ENCODE measurements at places on chromosomes 13 and 19. TPM values are rescaled to one million over a fixed set of nuclear protein-coding genes. Genes with fewer than 3 reads are reported as not detected.

Gene ZNF708
- total RNA-seq = 13.3 TPM

Gene SOX1
- total RNA-seq = not detected

Gene KIR3DL3
- total RNA-seq = not detected

Gene LILRB4
- 4.7 TPM for total RNA-seq

Gene NLRP5
- total RNA-seq = not detected

Gene RFPL4A
- not detected for total RNA-seq

Gene PTOV1
- total RNA-seq = 143 TPM

Gene TPTE2
- total RNA-seq = not detected

GRCh38 chr13:59483501-59484145 lies 680.1 kb downstream of the DIAPH3 start:
- no peak for DNase-seq

DNA sequence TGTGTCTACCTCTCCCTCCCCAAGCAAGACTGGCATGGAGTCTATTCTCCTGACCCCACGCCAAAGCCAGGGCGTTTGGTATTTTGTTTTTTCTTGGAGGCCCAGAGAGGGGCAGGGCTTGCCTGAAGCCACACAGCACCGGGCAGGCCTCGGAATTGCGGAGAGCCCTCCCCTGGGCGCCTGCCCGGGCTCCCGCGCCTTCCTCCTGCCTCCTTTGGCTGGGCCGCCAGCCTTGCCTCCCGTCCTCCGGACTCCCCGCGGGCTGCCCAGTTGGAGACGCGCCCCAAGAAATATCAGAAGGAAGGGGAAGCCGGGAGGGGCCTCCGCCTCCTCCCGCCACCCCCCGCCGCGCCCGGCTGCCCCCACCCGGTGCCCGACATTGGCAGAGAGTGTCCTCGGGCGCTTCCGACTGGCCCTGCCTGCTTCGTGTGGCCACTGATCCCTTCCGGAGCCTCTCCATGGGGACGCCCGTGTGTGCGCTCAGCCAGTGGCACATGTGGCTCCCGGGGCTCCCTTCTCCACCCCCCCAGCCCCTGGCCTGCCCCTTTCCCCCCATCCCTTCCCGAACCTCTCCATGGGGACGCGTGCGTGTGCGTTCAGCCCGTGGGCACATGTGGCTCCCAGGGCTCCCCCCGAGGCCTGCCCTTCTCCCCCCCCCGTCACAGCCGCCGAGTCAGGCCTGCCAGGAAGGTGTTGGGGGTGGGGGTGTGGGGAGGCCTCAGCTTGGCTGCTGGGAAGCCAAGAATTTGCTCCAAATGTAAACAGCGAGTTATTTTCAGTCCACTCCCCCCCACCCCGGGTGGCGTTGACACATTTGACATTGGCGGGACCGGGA lies 37.3 kb downstream of the NFIC start:
- DNase-seq = peak; percentile 94

- DNase-seq = peak; percentile 98
Observed at GRCh38 chr19:58182989-58183816, at the start of gene ZNF274. Gene ZNF274, plus strand, starts transcription at chr19:58183061. Its CDS starts 905 bp downstream, at chr19:58183966.

DNA sequence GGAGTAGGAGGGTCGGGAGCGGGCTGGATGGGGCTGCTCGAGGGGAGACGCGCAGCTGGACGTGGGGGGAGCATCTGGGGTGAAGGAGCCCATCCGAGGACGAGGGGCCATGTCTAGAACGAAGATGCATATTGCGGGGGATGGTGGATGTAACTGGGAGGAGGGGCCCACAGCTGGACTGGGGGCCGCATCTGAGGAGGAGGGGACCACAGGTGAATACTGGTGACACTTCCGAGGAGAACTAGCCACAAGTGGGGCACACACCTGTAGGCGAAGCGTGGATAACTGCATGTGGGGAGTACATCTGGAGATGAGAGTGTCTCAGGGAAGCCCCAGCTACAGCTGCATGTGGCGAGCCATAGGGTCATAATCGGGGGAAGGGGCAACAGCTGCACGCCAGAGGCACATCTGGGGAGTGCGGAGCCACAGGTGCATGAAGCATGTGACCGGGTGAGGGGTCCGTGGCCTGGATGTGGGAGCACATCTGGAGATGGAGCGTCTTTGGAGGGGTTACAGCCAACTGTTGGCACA lies 402 bp downstream of the ZSWIM9 start:
- DNase-seq = no peak

DNA sequence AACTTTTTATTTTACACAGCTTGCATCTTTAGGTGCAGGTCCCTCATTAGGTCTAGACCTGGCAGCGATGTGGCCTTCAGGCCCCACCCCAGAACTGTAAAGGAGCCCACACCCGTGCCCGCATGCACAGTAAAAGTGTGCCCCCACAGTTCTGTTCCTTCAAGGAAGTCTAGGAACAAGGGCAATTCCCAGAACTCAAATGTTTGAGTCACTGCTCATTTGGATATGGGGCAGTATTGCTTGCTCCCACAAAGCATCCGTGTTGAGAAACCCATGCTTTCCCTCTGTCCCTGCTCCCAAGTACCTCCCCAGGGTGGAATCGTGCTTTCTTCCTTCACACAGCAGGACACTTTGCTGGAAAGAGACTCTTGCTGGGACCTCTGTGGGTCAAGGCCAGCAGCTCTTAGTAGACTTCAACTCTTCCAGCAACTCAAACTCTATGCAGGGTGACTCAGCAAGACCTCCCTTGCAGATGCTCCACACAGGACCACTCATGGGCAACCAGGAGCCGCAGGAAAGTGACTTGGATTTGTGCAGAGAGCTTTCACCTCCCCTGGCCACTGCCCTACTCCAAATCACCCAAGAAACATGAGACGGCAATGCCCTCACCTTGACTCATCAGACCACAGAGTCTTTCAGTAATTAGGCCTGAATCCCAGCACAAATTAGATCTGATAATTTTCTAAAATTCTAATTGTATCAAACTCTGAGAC lies 12.3 kb downstream of the SLC7A1 start:
- DNase-seq = no peak

DNA sequence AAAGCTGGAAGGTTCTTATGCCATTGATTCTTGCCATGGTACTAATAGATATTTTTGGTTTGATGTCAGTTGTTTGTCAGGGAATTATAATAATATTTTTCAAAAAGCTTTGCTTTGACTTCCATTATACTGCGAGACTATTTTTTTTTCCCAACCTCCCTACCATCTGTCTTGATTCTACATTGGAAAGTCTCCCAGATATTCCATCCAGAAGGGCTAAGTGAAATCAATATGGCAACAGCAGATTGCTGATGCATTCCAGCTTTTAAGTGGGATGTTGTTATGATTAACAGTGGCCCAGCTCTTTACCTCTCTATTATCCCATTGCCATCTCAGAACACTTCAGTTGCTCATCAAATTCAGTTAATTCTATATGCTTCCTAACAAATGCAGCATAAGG lies 247.4 kb downstream of the OXGR1 start:
- DNase-seq = no peak

GRCh38 chr13:113152984-113153809 lies 5.3 kb upstream of the PROZ start:
- DNase-seq = peak; percentile 86

- DNase-seq = no peak
Observed at GRCh38 chr19:43570174-43570791, 5.0 kb downstream of the XRCC1 start.
